Glutamatergic neuron (in vitro differentiated cells): ENCODE measurements at places on chromosomes 7 and 10.
A peak's percentile ranks its signal among the peaks of the same experiment; 100 is the strongest.

DNA sequence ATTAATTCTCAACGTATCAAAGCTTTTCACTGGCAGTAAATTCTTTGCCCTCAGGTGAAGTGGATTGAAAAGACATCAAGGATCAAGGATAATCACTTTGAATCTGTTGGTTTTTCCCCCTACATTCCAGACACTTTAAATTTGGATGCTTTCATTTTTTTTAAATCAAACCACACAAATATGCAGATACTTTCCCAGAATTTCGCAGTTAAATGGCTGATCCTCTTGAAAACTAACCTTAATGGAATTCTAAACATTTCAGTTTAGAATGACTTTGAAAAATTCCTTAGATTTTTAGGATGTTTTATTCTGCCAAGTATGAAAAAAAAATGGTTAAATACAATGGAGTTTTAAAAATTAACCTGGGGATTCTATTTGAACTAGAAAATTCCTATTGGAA lies 325.9 kb downstream of the GFRA1 start:
- DNase-seq = no peak

DNA sequence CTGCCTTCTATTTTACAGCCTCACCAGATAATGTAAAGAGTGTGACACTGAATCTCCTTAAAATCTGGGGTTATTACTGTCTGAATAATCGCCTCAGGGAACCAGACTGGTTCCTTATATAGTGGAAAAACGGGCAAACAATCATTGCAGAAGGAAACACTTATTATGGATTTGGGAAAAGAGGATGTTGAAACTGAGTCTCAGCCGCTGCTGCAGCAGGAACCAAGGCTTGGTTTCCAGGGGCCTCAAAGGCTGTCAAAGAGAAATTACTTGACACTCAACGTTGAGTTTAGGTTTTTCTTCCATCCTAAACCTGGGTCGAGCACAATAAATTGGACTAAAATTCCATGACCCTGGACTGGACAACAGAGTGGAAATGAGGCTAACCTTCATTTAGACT lies 103.8 kb upstream of the AHR start:
- no peak for DNase-seq

GRCh38 chr7:47724335-47724982 lies 142.5 kb upstream of the TNS3 start:
- DNase-seq = no peak

DNA sequence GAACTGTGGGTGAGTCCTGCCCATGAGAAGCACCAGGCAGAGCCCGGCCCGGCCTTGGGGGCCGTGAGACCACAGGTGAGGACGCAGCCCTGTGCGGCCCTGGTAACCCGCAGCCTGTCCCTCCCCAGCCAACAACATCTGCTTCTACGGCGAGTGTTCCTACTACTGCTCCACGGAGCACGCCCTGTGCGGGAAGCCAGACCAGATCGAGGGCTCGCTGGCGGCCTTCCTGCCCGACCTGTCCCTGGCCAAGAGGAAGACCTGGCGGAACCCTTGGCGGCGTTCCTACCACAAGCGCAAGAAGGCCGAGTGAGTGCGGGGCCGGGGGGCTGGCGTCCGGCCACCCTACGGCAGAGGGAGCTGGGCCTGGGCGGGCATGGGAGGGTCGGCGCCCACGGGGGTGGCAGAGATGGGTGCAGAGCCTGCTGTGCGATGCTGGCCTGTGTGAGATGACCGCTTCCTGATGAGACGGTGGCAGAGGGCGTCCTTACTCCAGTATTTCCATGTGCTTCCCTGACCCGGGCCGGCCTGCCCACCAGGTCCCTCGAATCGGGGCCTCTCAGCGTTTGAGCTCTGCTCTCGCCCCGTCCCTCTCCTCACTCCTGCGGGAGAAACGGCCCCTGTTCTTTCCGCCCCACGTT lies 34.1 kb upstream of the FOXL3 start:
- peak; percentile 9 for DNase-seq

DNA sequence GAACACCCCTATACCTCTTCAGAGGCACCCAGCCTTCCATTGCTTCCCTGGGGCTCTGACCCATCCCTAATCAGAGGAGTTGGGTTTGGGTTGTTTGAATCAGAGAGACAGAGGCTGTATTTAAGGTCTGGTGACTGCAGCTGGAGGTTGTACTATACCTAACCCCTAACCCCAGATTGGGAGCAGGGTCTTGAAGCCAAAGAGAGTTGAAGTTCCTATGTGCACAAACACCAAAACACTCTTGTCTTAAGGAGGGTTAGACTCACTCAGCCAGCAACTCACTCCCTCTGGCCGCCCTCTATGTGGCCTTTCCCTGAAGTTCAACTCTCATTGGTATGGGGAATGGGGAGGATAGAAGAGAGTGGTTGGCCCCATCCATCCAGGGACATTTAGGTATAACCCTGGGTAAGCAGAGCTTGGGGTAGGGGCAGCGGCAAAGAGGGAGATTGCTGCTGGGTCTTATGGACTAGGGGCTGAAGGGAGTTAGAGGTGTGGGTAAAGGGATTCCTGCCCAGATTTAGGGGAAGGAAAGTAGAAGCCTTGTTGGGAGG lies 80.0 kb downstream of the PAX2 start:
- DNase-seq = no peak

GRCh38 chr10:4310172-4310571 lies 515.8 kb upstream of the AKR1E2 start:
- no peak for DNase-seq

GRCh38 chr10:110075686-110076085 lies 67.9 kb downstream of the ADD3 start:
- DNase-seq = no peak

- DNase-seq = no peak
Measured at GRCh38 chr7:139543801-139544603, 20.5 kb downstream of the CLEC2L start.

GRCh38 chr10:118840071-118840775 lies 85.5 kb upstream of the CACUL1 start:
- DNase-seq = no peak

GRCh38 chr7:157905651-157906461 lies 569.1 kb downstream of the DNAJB6 start:
- DNase-seq = no peak

GRCh38 chr10:68135362-68135761 lies 26.1 kb downstream of the MYPN start:
- no peak for DNase-seq

- DNase-seq = no peak
Measured at GRCh38 chr10:133258066-133258817, 18.4 kb downstream of the ADAM8 start.

GRCh38 chr7:93148144-93148543 lies at the start of gene SAMD9L:
Gene SAMD9L (minus strand): TSS chr7:93148385. CDS start chr7:93135971, 12,414 bp downstream.
- no peak for DNase-seq

- DNase-seq = no peak
Measured at GRCh38 chr10:34323192-34323591, 491.9 kb downstream of the PARD3 start.

- no peak for DNase-seq
Measured at GRCh38 chr10:69232252-69232651, 12.1 kb downstream of the HKDC1 start.

GRCh38 chr7:66631471-66631870 lies 2.8 kb downstream of the KCTD7 start:
- DNase-seq = no peak
